DMS79 treated with DMSO at 0.1 percent for 48 hours (cell line): ENCODE measurements at places on chromosomes 2 and 18.

- DNase-seq: no peak
These were observed 15.8 kb downstream of the KCTD18 start for GRCh38 chr2:200494048-200494447.

- DNase-seq: no peak
These were observed 33.5 kb downstream of the FBXO15 start for GRCh38 chr18:74114116-74114515.

GRCh38 chr18:78505851-78506461 is 473.7 kb upstream of the SALL3 start:
- DNase-seq: no peak

DNA sequence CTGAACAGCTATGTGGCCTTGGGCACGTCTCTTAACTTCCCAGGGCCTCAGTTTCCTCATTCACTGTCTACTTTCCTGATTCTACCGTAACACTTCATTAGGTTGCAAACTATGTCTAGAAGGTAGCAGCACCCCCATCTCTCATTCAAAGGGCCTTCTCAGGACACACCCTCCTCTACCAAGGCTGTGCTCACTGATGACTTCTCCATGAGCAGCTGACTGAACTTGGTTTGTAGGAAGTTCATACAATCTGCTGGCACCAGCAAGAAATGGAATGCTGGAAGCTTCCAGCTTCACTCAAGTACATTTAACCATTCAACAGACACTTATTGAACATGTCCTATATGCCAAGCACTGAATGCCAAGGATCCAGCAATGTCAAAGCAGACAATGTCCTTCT is 250.8 kb upstream of the CTAGE1 start:
- DNase-seq: no peak

GRCh38 chr18:23799540-23799939 is 110.3 kb downstream of the LAMA3 start:
- no peak for DNase-seq

GRCh38 chr2:99066075-99066958 is 75.2 kb upstream of the C2orf15 start:
- DNase-seq: peak; percentile 88

GRCh38 chr2:216339456-216340279 is 32.6 kb downstream of the MARCHF4 start:
- DNase-seq: peak; percentile 18
